Stimulated activated naive CD4-positive, alpha-beta T cell treated with Interleukin-2 at 50 U/mL for 16 hours (primary cell): ENCODE measurements at places on chromosomes 16 and 17.

DNA sequence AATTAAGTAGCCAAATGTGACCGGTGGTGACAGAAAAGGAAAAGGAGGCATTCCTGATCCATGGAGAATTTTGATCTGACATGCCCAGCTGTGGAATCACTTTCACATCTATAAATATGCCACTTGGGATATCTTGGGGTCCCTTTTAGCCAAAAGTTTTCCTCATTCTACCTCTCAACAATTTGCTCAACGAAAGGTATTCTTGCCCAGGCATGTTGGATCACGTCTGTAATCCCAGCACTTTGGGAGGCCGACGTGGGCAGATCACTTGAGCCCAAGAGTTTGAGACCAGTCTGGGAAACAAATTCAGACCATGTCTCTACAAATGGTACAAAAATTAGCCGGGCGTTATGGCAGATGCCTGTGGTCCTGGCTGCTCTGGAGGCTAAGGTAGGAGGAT lies 24.3 kb downstream of the LITAF start:
- DNase-seq: no peak

- no peak for DNase-seq
These were observed 127.9 kb upstream of the CDH11 start for GRCh38 chr16:65249768-65250167.

GRCh38 chr16:57479976-57480753 lies 6.1 kb downstream of the DOK4 start:
- DNase-seq: no peak

GRCh38 chr16:84382396-84382795 lies 14.1 kb downstream of the ATP2C2 start:
- no peak for DNase-seq

DNA sequence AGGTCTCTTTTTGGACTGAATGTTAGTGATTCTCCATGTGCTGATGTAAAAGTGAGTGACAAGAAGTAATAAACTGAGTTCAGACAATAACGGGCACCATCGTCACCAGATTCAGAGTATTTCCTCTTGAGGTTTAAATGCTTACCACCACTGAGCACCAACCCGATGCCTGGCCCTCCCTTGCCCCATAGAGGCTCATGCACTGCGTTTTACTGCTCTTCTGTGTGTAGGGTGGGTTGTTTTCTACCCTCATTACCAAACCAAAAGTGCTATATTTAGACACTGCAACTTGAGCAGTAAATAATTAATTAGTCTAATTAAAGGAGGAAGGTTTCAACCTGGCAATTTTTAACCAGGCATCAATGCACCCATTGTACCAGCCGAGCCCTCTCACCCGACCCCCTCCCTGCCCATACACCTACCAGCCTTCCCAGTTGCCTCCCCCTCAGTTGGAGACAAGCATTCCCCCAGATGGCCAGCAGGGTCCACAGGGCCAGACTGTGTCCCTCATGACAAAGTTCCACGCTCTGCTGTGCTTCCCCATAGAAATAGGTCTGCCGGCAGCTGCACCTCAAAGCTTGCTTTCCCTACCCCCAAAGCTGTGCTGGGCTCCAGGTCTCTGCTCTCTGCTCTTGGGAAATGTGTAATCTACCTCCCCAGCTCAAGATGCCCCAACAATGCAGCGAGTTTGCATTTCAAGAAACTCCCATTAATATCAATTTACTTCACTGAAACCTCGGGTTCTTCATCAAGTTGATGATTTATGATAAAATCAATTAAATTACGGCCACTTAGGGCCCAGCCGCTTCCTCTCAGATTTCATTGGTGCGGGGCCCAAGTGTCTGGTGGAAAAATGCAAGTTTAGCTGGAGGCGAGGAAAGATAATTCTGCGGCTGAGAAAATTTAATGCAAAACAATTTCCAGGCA lies 16.0 kb downstream of the HOXB4 start:
- no peak for DNase-seq

DNA sequence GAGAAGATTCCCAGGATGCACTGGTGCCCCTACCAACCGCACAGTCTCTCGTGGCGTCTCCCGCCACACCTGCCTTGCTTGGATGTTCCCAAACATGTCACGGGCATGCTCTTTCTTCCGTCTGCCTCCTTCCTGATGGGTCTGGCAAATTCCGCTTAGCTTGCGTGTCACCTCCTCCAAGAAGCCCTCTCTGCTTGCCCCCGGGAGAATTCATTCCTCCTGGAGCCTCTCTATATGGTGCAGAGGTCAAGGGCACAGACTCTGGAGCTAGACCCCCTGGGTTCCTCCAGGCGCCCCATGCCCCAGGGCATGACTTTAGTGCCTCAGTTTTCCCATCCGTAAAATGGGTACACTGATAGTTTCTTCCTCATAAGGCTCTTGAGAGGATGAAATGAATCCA lies 21.1 kb downstream of the LITAF start:
- no peak for DNase-seq

DNA sequence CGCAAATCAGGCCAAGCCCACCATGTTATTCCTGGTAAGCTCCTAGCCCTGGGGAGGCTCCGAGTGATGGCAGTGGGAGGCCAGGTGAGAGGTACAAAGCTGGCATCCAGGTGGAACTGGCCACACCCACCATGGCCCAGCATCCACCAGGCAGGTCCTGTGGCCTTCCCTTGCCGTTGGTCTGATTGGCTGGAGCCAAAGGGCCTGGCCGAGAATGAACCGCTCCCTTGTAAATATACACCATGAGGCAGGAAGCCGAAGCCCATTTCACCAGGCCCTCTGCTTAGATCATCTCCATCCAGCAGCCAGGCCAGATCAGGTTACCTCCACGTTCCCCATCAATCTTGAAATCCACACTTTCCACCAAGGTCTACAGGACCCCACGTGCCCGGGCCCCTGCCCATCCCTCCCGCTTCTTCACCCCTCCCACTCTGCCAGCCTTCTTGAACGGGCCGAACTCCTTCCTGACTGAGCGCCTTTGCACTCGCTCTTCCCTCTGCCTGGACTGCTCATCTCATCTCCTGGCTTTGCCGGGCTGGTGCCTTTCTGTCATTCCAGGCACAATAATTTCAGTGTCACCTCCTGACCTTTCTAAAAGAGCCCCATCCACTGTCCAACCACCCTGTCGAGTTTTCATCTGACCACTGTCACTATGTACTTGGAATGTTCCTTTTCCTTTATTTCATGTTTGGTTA lies 5.8 kb downstream of the SOCS1 start:
- no peak for DNase-seq

DNA sequence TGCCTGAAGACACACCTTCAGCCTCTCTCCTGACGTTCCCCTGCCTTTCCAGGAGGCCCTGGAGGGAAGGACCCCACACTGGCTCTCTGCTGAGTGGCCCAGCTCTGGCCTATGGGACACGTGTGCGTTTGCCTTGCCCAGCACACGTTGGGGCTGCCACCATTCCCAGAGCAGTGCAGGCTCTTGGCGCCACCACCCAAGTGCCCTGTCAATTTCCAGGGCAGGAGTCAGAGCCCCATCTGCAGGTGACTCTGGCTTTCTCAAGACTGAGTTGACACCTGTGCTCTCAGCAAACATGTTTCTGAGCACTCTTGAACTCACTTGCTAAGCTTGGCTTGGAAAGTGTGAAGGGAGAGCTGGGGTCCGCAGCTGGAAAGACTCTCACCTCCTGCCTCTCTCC lies 4.7 kb upstream of the IRF8 start:
- no peak for DNase-seq

- DNase-seq: no peak
These were observed 14.4 kb downstream of the NTAN1 start for GRCh38 chr16:15041271-15042004.

- peak; percentile 75 for DNase-seq
These were observed at the start of gene YBX2 for GRCh38 chr17:7294614-7295153. YBX2 (minus strand) TSS chr17:7294639; CDS start chr17:7294500, 139 bp downstream.

DNA sequence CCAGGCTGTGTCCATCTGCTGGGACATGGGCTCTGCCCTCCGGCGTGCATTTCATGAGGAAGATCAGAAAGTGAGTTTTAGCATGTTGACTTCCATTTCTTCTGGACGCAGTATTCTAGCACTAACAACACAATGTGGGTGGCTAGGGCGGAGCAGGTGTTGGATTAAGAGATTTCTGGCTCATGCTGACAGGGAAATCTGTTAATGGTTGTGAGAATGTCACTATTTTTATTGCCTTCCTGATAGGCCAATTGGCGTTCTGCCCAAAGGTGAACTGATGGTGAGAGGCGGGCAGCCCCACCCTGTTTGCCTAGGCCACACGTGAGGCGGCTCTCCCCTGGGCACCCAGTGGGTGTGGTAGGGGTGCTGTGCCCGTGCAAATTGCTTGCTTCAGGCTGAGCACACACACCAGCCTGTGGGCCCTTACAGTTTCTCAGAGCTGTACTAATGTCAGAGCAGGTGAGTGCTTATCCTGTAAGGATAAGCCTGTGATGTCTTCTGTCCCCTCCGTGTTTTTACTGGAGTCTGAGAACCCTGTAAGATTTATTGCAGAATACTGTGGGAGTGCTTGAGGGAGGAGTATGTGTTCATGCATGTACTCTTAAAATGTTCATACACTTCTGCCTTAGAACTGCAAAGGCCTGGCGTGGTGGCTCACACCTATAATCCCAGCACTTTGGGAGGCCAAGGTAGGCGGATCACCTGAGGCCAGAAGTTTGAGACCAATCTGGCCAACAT lies 30.9 kb downstream of the PGS1 start:
- no peak for DNase-seq

DNA sequence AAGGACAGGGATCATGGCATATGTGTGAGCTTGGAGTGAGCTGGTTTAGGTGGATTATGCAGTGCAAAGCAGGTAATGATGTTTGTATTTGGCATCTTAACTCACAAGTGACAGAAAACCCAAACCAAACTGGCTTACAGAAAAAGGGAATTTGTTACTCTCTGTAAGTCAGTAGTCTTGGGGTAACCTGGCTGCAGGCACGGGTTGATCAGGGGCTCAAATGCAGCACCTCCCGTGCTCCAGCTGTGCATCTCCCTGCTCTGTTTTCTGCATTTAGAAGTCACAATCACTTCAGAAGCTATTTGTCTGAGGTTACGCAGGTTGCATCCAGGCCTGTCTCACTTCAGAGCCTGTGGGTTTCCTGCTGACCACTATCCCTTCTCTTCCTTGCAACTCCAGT lies 354.3 kb downstream of the CPPED1 start:
- DNase-seq: no peak

DNA sequence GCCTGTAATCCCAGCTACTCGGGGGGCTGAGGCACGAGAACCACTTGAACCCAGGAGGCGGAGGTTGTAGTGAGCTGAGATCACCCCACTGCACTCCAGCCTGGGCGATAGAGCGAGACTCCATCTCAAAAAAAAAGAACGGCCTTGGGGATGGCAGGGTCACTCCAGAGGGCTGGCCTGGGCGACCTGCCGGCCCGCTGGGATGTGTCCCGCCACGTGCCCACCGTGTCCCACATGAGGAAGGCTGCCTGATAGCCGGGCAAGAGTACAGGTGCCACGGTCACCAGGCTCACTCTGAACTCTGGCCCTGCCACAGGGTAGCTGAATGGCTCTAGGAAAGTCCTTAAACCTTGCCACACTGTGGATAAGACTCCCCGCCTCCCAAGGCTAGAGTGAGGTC lies 67.5 kb downstream of the COG7 start:
- no peak for DNase-seq

- no peak for DNase-seq
These were observed 20.0 kb upstream of the RNF135 start for GRCh38 chr17:30950669-30951399.

DNA sequence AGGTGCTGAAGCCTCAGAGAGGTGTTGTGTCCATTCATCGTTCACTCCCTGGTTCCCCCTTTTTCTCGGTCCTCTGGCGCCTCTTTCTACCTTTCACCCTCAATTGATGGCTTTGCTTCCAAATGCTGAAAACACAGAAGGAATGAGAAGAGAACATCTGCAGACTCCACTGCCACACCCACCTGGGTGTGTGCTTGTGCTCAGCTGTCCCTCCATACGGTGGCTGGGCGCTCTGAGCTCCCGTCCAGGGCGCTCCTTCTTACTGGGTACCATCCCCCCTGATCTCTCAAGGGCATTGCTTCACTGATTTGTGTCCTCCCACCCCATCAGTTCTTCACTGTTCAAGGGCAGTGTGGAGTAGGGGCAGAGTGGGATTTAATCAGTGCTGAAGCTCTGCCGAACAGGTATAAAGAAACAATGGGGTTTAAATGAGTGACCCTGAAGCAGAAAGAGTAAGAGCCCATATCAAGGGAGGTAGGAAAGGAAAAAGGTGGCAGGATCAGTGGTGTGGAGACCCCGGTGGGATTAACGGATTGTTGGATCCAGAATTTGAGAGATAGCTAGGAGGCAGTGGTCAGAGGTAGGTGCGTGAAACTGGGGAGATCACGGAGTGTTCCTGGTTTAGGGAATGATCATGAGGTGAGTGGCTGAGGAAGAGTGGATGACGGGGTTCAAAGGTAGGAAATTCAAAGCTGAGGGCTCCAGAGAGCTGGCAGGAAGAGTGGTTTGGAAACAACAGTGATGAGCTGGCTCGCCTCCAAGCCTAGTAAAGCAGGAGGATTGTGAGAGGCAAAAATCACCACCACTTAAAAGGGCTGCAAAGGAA lies 40.8 kb downstream of the MRTFB start:
- no peak for DNase-seq

DNA sequence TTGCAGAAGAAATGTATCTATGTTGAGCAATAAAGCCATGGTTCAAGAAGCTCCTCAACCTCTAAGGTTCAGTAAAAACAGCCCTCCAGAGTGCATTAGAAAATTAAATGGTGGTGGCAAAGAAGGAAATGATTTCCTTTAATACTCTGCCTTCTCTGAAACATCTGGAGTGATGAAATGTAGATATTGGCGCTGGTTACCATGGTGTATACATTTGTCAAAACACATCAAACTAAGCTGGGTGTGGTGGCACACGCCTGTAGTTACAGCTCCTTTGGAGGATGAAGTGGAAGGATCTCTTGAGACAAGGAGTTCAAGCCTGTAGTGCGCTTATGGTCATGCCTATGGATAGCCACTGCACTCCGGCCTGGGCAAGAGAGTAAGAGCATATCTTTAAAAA lies 6.0 kb downstream of the CAPNS2 start:
- no peak for DNase-seq

- DNase-seq: no peak
These were observed 163.7 kb upstream of the CHMP6 start for GRCh38 chr17:80827646-80828643.

- DNase-seq: peak; percentile 72
These were observed 660 bp upstream of the PRRT2 start for GRCh38 chr16:29811170-29811895.

DNA sequence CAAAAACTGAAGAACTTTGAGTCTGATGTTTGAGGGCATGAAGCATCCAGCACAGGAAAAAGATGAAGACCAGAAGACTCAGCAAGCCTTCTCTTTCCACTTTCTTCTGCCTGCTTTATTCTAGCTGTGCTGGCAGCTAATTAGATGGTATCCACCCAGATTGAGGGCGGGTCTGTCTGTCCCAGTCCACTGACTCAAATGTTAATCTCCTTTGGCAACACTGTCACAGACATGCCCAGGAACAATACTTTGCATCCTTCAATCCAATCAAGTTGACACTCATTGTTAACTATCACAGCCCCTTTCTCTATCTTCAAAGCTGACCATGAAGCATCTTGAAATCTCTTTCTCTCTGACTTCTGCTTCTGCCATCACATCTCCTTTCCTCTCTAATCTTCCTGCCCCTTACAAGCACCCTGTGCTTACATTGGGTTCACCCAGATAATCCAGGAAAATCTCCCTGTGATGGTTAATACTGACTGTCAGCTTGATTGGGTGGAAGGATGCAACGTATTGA lies 115.9 kb upstream of the CDH13 start:
- DNase-seq: no peak

GRCh38 chr16:89370081-89370511 lies 120.3 kb downstream of the ANKRD11 start:
- DNase-seq: no peak
